ENCODE measurements at places on chromosomes 1 and 21.

- DNase-seq = no peak
Measured at GRCh38 chr21:16312321-16312720, 582.5 kb downstream of the USP25 start.

DNA sequence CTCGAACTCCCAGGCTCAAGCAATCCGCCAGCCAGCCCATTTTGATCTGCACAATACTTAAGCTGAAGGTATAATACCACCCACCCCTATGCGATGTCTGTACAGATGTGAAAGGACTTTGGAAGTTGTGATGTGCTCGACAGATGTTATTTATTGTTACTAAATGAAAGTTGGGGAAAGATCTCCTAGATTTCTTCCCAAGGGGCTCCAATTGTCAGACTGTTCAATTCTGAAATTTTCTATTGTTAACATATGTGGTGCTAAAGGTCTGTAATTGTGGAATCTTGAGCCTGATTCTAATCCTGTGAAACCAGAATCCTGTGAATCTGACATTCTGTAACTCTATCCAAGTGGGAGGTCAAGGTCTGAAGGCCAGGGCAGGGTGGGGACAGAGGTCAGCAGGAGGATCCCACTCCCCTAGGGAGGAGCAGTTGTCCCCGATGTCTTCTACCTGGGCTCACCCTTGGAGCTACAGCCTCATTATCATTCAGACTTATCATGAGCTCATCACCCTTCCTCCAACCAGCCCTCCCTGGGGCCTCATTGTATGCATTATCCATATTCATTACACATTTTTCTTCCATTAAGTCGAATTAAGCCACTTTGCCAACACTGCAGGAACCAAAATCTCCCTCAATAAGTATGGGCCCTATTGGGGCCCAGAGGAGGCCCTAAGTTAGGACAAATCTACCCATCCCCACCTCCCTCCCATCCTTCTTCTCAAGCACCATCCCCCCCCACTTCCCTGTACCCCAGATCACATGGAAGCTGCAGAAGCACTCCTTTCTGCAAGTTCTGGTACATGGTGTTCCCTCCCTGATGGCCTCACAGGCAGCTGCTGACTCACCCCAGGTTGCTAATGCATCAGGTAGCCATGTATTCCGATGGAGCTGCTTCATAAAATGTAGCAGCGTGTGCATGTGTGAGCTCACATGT lies 32.3 kb downstream of the SHISAL2A start:
- peak; percentile 69 for DNase-seq

DNA sequence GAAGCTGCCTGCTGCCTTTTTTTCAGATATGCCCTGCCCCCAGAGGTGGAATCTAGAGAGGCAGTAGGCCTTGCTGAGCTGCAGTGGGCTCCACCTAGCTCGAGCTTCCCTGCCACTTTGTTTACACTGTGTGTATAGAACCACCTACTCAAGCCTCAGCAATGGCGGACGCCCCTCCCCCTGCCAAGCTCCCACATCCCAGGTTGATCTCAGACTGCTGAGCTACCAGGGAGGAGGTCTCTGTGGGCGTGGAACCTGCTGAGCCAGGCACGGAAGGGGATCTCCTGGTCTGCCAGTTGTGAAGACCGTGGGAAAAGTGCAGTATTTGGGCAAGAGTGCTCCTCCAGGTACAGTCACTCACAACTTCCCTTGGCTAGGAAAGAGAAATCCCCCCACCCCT lies 65.1 kb downstream of the MSH4 start:
- DNase-seq = no peak

GRCh38 chr1:244319283-244320132 lies 132.2 kb downstream of the ADSS2 start:
- DNase-seq = no peak

DNA sequence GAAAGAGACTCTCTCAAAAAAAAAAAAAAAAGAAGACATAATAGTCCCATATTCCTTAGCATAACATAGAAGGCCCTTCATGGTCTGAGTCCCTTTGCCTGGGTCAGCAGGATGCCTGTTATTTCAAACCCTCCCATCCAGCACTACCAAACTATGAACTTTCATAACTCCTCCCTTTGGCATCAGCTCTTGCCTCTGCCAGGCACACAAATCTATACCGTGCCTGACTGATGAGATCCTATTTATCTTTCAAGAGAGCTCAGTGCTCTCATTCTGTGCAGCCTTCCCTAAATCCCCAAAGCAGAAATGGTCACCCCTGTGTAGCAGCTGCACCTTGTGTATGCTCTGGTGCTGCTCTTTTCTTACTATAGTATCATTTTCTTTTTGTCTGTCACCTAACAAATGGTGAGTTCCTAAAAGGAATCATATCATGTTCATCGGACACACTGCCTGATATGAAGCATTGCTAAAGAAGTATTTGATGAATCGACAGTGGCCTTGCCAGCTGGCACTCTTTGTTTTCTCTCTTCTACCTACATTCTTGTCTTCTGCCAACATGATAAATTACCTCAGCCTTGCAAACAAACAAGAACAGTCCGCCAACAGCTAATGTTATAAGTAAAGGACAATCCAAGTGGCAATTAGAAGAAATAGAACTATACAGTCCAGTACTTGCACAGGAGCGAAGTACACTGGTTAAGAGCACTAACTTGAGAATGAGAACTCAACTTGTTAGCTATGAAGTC lies 29.9 kb downstream of the FMO4 start:
- DNase-seq = no peak

- DNase-seq = no peak
Measured at GRCh38 chr1:109623601-109624161, 4.0 kb downstream of the AMPD2 start.

GRCh38 chr1:110890474-110891196 lies 17.7 kb downstream of the CD53 start:
- no peak for DNase-seq

Data from RWPE1 (cell line).